WTC11 (cell line): ENCODE measurements at places on chromosomes 12 and 14. TPM values are rescaled to one million over a fixed set of nuclear protein-coding genes. Genes with fewer than 3 reads are reported as not detected.

The LRRIQ1 gene
- total RNA-seq, result 0.46 to 1.3 TPM (median 0.82 TPM) in 3 replicates

The OR6S1 gene
- total RNA-seq, result not detected in 3 replicates

The GYS2 gene
- total RNA-seq, result not detected in 3 replicates

The GTF2H3 gene
- total RNA-seq, result 31.6 to 35.9 TPM (median 35.8 TPM) in 3 replicates

The ALDH2 gene
- 32.6 to 36.7 TPM (median 36.7 TPM) in 3 replicates for total RNA-seq
